Colonic mucosa (tissue), 4 donors: ENCODE measurements at places on chromosomes 12 and 14. TPM values are rescaled to one million over a fixed set of nuclear protein-coding genes. Genes with fewer than 3 reads are reported as not detected.

KRT79 gene
- not detected for total RNA-seq

CPNE8 gene
- 33.3 TPM for total RNA-seq

EPYC gene
- total RNA-seq: not detected

JAG2 gene
- 11.0 TPM for total RNA-seq
